ENCODE measurements at places on chromosomes 11 and 22.

GRCh38 chr22:22720724-22721261 is 76.4 kb downstream of the GGTLC2 start:
- DNase-seq, result no peak

GRCh38 chr11:68763181-68763721 is 11.9 kb upstream of the TESMIN start:
- DNase-seq, result no peak

- no peak for DNase-seq
Measured at GRCh38 chr22:17597217-17597616, 31.3 kb downstream of the ATP6V1E1 start.

GRCh38 chr22:39883057-39883456 is 10.5 kb downstream of the ENTHD1 start:
- no peak for DNase-seq
